ENCODE measurements at places on chromosomes 3 and 15.

GRCh38 chr3:115537669-115538068, 85.6 kb upstream of the GAP43 start:
- DNase-seq, result no peak
- H3K27ac ChIP-seq, result no peak overlapping the region
- no peaks in the 10 kb centered on the region for H3K36me3 ChIP-seq
- no peaks in the 10 kb centered on the region for H3K4me1 ChIP-seq
- no peak overlapping the region for H3K4me3 ChIP-seq
- peaks cover 11% of the 10 kb centered on the region for H3K27me3 ChIP-seq

GRCh38 chr3:126782536-126782935, 78.5 kb downstream of the CHCHD6 start:
- no peaks in the 10 kb centered on the region for H3K4me1 ChIP-seq
- no peak overlapping the region for H3K4me3 ChIP-seq
- no peak overlapping the region for H3K27ac ChIP-seq
- H3K27me3 ChIP-seq, result no peaks in the 10 kb centered on the region

- no peak overlapping the region for H3K27ac ChIP-seq
- H3K36me3 ChIP-seq, result no peaks in the 10 kb centered on the region
- no peaks in the 10 kb centered on the region for H3K4me1 ChIP-seq
- no peak overlapping the region for H3K4me3 ChIP-seq
- H3K27me3 ChIP-seq, result peaks cover 3% of the 10 kb centered on the region
These were observed 24.5 kb upstream of the NEDD4 start for GRCh38 chr15:56017920-56018319.

DNA sequence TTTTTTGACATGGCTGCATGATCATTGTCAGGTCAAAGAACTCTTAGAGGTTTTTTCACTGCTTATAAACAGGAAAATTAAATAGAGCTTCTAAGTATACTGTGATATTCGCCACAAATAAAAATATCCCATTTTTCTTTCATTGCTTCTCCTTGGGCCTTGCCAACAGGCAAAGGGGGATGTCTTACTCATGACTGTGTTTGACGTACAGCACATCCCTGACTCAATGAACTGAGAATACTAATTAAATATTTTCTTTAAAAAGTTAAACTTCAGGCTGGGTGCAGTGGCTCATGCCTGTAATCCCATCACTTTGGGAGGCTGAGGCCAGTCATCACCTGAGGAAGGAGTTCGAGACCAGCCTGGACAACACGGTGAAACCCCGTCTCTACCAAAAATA, 41.4 kb upstream of the CCDC80 start:
- H3K27me3 ChIP-seq, result no peaks in the 10 kb centered on the region
- H3K4me1 ChIP-seq, result no peaks in the 10 kb centered on the region
- H3K27ac ChIP-seq, result no peak overlapping the region

- DNase-seq, result no peak
- no peaks in the 10 kb centered on the region for H3K36me3 ChIP-seq
- no peaks in the 10 kb centered on the region for H3K27me3 ChIP-seq
- no peak overlapping the region for H3K27ac ChIP-seq
- peaks cover 25% of the 10 kb centered on the region for H3K4me1 ChIP-seq
- H3K4me3 ChIP-seq, result no peak overlapping the region
These were observed 53.5 kb downstream of the ZBTB38 start for GRCh38 chr3:141421639-141422319.

GRCh38 chr3:10857235-10857634, 41.2 kb downstream of the SLC6A11 start:
- no peaks in the 10 kb centered on the region for H3K36me3 ChIP-seq
- no peaks in the 10 kb centered on the region for H3K27me3 ChIP-seq
- DNase-seq, result no peak
- H3K4me1 ChIP-seq, result no peaks in the 10 kb centered on the region
- no peak overlapping the region for H3K27ac ChIP-seq

GRCh38 chr3:178551916-178552321, 15.7 kb downstream of the KCNMB2 start:
- no peaks in the 10 kb centered on the region for H3K27me3 ChIP-seq
- no peaks in the 10 kb centered on the region for H3K36me3 ChIP-seq
- no peak overlapping the region for H3K4me3 ChIP-seq
- H3K4me1 ChIP-seq, result no peaks in the 10 kb centered on the region

GRCh38 chr15:92949604-92950249, 49.6 kb downstream of the CHD2 start:
- peak overlapping the region; percentile 27 for H3K4me3 ChIP-seq
- no peaks in the 10 kb centered on the region for H3K27me3 ChIP-seq
- no peak overlapping the region for H3K27ac ChIP-seq
- no peaks in the 10 kb centered on the region for H3K4me1 ChIP-seq

- no peak overlapping the region for H3K27ac ChIP-seq
- no peak overlapping the region for H3K4me3 ChIP-seq
- no peaks in the 10 kb centered on the region for H3K27me3 ChIP-seq
These were observed 17.2 kb upstream of the B4GALT4 start for GRCh38 chr3:119257654-119258410.

DNA sequence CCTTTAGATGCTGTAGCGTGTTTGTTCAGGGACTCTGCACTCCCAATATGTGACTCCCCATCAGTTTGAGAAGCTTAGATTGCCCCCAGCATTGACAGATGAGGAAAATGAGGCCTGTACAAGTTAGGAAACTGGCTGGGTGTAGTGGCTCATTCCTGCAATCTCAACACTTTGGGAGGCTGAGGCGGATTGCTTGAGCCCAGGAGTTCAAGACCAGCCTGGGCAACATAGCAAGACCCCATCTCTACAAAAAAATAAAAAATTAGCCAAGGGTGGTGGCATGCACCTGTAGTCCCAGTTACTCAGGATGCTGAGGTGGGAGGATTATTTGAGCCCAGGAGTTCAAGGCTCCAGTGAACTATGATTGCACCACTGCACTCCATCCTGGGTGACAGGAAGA, 14.0 kb upstream of the PTPN23 start:
- no peak overlapping the region for H3K4me3 ChIP-seq
- DNase-seq, result no peak
- peaks cover 13% of the 10 kb centered on the region for H3K4me1 ChIP-seq
- H3K27ac ChIP-seq, result no peak overlapping the region

DNA sequence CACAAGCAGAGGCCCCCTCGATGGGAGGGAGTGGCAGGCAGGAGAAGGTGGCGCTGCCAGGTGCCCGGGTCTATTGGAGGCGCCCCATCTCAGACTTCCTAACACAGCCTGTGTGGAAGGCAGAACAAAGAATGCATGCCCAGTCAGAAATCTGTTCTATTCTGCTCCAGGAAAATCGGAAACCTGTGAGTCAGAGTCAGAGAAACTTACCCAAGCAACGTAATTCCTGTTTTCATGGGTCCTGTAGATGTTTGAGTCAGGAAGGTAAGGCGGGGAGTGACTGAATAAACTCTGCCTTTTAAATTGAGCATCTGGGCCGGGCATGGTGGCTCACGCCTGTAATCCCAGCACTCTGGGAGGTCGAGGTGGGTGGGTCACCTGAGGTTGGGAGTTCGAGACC, 13.7 kb downstream of the MAP6D1 start:
- H3K36me3 ChIP-seq, result peaks cover 43% of the 10 kb centered on the region
- no peaks in the 10 kb centered on the region for H3K27me3 ChIP-seq
- no peak overlapping the region for H3K4me3 ChIP-seq
- H3K4me1 ChIP-seq, result no peaks in the 10 kb centered on the region
- DNase-seq, result no peak

DNA sequence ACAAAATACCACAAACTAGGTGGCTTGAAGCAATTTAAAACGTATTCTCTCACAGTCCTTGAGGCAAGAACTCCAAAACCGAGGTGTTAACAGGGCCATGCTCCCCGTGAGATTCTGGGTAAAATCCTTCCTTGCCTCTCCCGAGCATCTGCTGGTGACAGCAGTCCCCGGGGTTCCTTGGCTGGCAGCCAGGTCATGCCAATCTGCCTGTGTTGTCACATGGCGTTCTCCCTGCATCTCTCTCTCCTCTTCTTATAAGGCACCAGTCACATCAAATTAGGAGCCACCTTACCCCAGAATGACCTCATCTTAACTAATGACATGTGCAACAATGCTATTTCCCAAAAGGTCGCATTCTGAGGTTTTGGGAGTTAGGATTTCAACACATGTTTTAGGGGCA, 26.3 kb upstream of the LRRN1 start:
- H3K27me3 ChIP-seq, result no peaks in the 10 kb centered on the region
- H3K4me3 ChIP-seq, result no peak overlapping the region
- no peak overlapping the region for H3K27ac ChIP-seq

DNA sequence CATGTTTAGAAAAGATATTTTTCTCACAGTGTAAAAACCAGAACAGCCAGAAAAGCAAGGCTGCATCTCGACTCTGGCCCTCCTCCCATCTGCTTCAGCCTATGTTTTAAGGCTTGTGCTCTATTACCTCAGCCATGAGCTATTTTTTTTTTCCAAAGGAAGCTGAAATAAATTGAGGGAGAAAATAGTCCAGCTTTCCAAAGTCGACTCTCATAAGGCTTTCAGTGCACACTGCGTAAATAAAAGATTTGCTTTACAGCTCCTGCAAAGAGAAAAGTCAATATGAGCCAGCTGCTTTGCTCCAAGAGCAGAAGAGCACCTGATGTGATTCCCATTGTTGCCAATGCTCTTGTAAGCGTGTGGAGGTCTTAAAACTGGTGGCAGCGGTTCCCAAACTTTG, 26.7 kb downstream of the SCG3 start:
- no peaks in the 10 kb centered on the region for H3K36me3 ChIP-seq
- no peaks in the 10 kb centered on the region for H3K27me3 ChIP-seq
- H3K27ac ChIP-seq, result no peak overlapping the region
- H3K4me3 ChIP-seq, result no peak overlapping the region

DNA sequence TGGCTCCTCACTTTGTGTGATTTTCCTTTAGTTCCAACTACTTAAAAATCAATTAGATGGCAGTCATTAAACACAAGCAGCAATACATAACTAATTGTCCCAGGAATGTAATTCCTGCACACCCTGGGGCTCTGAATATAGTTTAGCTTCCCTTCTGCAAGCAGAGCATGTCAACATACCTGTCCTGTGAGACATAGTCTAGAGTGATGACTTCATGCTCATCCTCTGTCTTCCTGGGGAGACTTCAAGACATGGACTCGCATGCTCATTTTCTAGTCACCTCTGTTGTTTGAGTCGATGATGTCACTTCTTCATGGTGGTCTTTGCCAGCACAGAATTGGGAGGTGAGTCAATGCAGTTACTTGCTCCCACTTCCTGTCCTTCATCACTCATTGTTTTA, 15.7 kb downstream of the C3orf52 start:
- no peak overlapping the region for H3K4me3 ChIP-seq
- peaks cover 5% of the 10 kb centered on the region for H3K36me3 ChIP-seq
- H3K4me1 ChIP-seq, result no peaks in the 10 kb centered on the region
- no peak for DNase-seq
- H3K27ac ChIP-seq, result no peak overlapping the region

GRCh38 chr3:150887031-150887430, 18.2 kb downstream of the MINDY4B start:
- no peak overlapping the region for H3K4me3 ChIP-seq
- peaks cover 7% of the 10 kb centered on the region for H3K27me3 ChIP-seq
- DNase-seq, result no peak
- H3K27ac ChIP-seq, result no peak overlapping the region
- H3K36me3 ChIP-seq, result no peaks in the 10 kb centered on the region
- no peaks in the 10 kb centered on the region for H3K4me1 ChIP-seq

DNA sequence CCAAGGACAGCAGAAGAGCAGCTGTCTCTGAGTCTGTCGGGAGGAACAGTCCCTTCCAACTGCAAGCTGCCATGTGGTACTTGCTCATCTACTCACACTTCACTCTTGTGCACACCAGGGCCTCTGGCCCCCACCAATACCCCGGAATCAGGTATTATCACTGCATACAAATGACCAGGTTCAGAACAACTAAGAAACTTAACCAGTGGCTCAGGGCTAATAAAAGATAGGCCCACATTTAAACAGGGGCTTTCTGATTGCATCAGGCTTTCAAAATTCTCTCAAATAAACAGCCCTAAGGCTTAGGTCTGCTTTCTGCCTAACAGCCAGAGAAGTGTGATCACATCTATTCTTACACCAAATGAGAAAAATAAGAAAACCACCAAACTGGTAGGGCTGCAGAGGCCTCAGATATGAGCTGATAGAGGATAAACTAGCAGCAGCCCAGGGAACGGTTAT, 20.7 kb downstream of the CCDC12 start:
- H3K27ac ChIP-seq, result peak overlapping the region; percentile 61
- peaks cover 92% of the 10 kb centered on the region for H3K4me1 ChIP-seq
- H3K36me3 ChIP-seq, result peaks cover 6% of the 10 kb centered on the region
- no peaks in the 10 kb centered on the region for H3K27me3 ChIP-seq
- no peak for DNase-seq
- no peak overlapping the region for H3K4me3 ChIP-seq

DNA sequence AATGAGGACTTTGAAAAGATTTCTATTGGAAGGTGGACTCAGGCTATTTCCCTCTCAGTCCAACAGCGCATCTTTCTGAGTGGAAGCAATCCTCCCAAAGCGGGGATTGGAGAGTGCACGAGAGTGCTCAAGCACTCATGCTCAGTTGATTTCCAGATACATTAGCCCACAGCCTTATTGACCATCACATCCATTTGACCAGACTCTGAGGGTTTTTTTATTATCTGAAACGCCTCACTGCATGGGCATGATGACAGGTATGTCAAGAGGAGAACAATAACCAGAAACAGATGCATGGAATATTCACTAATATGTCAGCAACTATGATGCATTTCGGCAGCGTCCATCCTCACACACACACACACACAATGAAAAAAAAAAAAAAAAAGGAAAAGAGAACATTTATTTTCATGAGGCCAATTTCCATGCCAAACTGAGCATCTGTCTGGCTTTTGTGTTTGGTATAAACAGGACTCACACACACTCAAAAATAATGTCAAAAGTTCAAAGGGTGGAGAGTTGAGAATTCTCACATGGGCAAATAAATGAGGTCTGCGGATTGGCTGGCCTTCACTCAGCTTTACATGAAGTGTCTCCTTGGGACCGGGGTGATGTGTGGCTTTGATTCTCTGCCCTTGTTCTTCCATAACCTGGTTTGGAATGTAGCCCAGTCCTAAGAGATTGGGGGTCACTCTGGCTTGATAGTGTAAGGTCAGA, 371.6 kb downstream of the MCTP2 start:
- no peaks in the 10 kb centered on the region for H3K4me1 ChIP-seq
- H3K4me3 ChIP-seq, result no peak overlapping the region
- no peak overlapping the region for H3K27ac ChIP-seq
- peaks cover 7% of the 10 kb centered on the region for H3K27me3 ChIP-seq

DNA sequence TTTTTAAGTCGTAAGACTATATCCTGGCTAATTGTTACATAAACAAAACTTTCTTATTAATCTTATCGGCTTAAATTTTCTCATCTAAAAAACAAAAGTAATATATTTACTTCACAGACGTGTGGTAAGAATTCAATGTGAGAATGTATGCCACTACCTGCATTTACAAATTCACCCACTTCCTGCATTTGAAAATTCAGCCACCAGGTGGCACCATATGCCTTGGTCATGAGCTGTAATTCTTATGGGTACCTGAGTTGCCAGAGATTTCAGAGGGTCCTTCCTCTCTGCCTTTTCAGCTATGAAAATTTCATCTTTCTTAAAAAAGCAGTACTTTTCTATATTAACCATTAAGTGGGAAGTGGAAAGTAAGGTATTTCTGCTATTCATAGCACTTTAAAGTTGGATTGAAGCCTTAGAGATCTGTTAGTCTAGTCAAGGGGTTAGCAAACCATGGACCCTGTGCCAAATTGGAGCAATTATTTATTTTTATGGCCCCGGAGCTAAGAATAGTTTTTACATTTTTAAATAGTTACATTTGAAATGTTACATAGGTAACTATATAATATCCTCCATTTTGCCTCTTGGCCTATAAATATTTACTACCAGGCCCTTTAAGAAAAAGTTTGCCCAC, 127.8 kb downstream of the HCN4 start:
- H3K36me3 ChIP-seq, result no peaks in the 10 kb centered on the region
- H3K4me1 ChIP-seq, result no peaks in the 10 kb centered on the region
- no peak overlapping the region for H3K27ac ChIP-seq

Measured in T-cell (primary cell).